GM23248 (cell line): ENCODE measurements at places on chromosomes 7 and 10.

GRCh38 chr10:105950410-105950809, 1214.1 kb downstream of the SORCS1 start:
- DNase-seq = peak; percentile 63

- DNase-seq = no peak
Observed at GRCh38 chr10:117256910-117257309, 16.0 kb downstream of the SLC18A2 start.

GRCh38 chr7:30206491-30206890, 71.7 kb downstream of the MTURN start:
- peak; percentile 87 for DNase-seq

- DNase-seq = peak; percentile 95
Observed at GRCh38 chr10:114271779-114272167, 32.7 kb downstream of the VWA2 start.

GRCh38 chr7:135753616-135754413, 5.2 kb upstream of the FAM180A start:
- no peak for DNase-seq

- no peak for DNase-seq
Observed at GRCh38 chr10:118903251-118903650, 126.3 kb upstream of the NANOS1 start.

DNA sequence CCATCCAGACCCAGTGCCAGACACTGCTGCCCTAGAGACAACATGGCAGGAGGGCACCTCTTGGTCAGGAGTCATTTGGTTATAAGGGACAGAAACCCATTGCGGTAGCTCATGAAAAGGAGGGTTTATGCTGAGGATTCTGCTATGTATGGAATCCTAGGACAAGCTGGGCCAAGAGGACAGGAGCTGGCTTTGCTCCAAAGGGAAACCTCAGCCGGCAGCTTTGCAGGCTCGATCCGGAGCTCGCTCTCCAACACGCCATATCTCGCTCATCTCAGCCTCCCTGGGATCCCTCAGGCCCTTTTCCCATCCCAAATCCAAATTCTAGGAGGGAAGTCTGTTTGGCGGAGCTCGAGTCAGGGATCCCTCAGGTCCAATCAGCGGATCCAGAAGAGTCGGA, 345.7 kb downstream of the GLRX3 start:
- DNase-seq = no peak

DNA sequence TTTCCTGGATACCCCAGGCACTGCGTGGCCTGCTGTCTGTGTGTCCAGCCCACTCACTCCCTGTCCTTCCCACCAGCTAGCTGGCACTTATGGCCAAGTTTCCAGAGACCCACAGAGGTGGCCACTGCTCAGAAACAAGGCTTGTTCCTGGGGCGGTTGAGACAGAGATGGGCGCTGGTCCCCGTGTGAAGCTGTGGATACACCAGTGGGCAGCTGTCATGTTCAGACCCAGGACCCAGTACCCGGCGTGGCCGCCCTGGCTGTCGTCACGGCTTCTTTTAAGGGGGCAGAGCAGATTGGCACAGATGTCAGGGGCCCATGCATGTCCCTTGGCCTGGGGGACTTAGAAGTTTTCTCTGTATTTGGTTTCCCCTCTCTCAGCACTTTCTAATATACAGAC, 36.3 kb downstream of the FOXL3 start:
- DNase-seq = no peak

GRCh38 chr7:2523461-2523936, 3.9 kb downstream of the LFNG start:
- no peak for DNase-seq

DNA sequence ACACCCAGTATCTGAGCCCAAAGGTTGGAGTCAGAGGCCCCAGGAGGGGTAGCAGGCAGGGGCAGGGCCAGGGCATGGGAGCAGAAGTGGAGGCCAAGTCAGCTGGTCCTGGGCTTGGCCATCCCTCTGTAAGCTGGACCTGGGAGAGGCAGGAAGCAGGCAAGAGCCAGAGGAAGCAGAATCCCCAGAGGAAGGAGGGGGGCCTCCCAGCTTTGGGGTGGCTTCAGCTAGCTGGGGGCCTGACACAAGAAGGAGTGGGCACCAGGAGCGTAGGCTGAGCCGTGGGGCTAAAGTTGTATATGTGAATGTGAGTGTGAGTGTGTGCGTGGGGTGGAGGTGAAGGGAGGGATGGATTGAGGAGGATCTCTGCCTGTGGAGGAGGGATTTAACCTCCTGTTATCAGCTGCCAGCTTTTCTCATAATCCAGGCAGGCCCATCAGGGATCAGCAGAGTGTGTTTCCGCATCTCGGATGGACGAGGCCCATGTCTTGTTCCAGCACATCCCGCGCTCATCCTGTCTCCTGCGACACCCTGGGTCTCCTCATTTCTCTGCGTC, 54.0 kb downstream of the NEURL1 start:
- DNase-seq = no peak

GRCh38 chr10:127735156-127735555, 1.8 kb upstream of the FOXI2 start:
- no peak for DNase-seq

DNA sequence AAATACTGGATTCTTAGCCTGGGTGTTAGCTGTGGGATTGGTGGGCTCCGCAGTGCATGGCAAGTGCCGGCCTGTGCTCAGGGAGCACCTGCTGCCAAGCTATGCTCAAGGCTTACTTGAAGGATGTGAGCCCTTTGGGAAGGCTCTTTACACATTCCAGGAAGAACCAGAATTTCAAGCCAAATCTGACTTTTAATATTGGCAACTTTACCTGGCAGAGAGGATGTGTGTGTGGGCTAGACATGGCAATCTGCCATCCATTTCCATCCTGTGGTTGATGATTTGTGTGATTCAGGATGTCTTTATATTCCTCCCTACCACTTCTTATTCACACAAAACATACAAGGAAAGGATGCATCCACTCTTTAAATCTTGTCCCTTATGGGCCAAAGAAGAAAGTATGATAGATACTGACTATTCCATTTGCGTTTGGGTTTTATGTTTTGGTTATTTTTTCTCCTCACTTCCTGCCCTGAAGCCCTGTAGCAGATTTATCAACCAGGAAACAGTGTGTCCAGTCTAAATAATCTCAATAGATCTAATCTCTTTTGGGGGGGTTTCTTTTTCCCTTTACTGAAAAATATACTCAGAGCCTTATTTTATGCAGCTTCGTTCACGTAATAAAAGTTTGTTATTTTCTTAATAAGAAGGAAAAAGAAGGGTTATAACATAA, 247.1 kb downstream of the COBL start:
- peak; percentile 13 for DNase-seq

- DNase-seq = peak; percentile 57
Observed at GRCh38 chr7:50069613-50070012, 23.4 kb downstream of the ZPBP start.

DNA sequence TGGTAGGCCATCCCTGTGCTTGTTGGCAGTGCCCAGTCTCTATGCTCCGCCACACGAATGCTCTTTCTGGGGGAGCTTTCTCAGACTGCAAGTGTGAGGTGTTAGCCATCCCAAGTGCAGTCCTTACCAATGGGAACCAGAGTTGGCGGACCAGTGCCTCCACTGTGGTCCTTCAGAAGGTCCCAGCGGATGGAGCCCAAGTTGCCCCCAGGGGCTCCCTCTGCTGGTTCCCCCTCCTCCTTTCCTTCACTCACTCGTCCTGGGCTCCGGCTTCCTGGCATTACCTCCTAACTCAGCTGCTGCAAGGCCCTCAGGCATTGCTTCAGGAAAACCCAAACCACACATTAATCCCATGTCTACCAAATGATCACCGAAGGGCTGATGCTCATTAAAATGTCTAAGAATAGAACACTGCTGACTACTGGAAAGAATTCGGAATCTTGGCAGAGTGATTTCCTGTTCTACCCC, 139.8 kb downstream of the CUBN start:
- peak; percentile 34 for DNase-seq

GRCh38 chr10:49356944-49357343, 38.9 kb downstream of the DRGX start:
- no peak for DNase-seq

GRCh38 chr10:11705722-11706121, 36.5 kb upstream of the ECHDC3 start:
- DNase-seq = peak; percentile 29
